ENCODE measurements at places on chromosomes 3 and 15.

- DNase-seq: no peak
Measured at GRCh38 chr3:125624341-125624740, 29.0 kb upstream of the OSBPL11 start.

DNA sequence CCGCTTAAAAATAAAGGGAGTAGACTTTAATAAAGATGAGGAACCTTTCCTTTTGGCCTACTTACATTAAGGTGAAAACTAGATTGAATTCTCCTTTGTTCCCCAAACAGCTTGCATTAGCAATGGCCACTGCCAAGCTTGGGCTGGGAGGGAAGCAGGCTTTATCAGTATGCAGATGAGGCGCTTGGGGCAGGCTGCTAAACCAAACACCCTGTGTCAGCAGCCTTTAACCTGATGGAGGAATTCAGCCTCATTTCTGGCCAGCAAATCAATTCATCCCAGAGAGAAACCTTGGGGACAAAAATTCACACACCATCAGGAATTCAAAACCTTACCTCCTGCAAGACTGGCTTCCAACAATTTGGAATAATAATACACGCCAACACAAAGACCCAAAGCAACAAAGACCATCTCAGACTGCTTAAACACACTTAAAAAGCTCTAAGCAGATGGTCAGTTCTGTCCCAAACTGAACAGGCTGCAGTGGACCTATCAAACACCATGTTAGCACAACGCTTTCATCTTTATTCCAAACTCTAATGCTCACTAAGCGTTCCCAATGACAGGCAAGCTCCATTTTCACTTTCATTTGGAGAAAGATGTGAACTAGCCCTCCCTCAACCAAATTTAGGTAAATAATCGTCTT, 255.1 kb upstream of the CMC1 start:
- DNase-seq: no peak

DNA sequence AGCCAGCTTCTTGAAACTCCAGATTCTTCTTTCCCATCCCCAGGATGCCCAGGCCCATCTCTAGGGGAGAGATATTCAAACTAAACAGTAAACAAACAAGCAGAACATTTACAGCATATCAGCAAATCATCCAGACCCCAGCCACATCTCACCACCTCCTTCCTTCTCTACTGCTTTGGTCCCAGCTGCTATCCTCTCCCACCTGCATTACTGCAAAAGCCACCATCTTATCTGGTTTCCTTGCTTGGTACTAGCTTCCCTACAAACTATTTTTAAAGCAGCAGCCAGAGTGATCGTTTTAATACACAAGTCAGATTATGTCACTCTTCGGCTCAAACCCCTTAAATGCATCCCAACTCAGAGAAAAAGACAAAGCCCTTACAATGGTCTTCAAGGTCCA, 4.8 kb downstream of the LYSMD2 start:
- no peak for DNase-seq

GRCh38 chr3:38617137-38617536, 32.4 kb downstream of the SCN5A start:
- no peak for DNase-seq

- no peak for DNase-seq
Measured at GRCh38 chr3:193563426-193563825, 8.7 kb upstream of the ATP13A4 start.

GRCh38 chr3:123930445-123930844, 30.6 kb downstream of the CCDC14 start:
- DNase-seq: no peak

DNA sequence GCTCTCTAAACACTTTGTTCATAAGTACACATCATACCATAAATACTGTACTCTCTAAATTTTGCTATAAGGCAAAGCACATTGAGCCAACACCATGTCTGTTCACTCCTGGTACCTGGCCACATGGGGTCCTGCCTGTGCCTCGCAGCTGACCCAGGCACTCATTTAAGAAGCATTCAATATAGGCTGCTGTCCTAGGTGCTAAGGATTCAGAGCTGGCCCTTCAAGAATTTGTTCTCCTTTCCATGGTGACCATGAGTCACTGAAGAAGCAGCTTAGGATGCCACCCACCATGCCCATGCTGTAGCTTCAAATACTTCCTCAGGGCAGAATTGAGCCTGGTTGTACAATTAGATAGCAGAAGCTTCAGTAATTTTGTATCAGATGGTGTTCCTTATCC, 119.2 kb upstream of the ZBED2 start:
- DNase-seq: no peak

DNA sequence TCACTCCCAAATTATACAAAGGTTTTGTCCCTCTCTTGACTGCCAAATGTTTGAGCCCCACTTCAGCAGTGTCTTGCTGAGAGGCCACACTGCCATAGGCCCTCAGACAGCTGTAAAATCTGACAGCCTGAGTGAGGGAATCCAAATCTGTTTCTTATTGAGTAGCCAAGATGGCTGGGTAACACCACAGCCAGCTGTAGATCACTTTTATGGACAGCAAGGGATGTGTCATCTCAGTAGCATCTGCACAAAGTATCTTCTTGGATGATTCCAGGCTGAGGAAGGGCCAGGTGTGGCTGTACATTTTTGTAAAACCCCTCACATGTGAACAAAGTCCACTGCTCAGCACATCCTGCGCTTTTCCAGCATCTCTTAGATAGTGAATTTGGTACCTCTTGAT, 237.0 kb upstream of the LRTM1 start:
- DNase-seq: no peak

Data from left lung (tissue), 14 donors.